DMS53 (cell line): ENCODE measurements at places on chromosomes 1 and 21.
A peak's percentile ranks its signal among the peaks of the same experiment; 100 is the strongest.

DNA sequence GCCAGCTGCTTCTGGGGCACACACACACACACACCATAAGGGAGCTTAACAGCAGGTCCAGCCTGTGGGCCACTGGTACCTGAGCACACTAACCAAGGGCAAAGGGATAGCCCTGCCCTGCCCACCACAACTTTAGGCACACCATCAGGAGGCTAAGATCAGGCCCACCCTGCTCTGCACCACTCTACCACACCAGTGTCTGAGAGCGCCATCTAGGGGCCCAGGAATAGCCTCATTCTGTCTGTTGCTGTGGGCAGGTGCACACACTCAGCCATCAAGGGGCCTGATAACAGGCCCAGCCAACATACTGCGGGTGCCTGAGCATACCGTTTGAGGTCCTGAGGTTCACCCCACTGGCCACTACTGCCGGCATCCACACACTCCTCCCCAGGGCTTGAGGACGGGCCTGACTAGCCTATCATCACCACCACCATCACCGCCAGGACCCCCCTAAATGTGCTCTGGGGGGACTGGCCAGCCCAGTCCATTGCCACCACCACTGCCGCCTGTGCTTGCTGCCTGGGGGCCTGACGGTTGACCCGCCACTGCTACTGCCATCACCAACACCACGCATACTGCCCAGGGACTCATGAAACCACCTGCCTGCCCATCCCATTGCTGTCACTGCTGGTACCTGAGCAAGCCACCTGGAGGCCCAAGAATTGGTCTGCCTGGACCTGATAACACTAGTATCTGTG is 31.3 kb downstream of the NSL1 start:
- peak; percentile 65 for DNase-seq

- DNase-seq, result no peak
Observed at GRCh38 chr1:93358293-93358692, 12.6 kb downstream of the DR1 start.

DNA sequence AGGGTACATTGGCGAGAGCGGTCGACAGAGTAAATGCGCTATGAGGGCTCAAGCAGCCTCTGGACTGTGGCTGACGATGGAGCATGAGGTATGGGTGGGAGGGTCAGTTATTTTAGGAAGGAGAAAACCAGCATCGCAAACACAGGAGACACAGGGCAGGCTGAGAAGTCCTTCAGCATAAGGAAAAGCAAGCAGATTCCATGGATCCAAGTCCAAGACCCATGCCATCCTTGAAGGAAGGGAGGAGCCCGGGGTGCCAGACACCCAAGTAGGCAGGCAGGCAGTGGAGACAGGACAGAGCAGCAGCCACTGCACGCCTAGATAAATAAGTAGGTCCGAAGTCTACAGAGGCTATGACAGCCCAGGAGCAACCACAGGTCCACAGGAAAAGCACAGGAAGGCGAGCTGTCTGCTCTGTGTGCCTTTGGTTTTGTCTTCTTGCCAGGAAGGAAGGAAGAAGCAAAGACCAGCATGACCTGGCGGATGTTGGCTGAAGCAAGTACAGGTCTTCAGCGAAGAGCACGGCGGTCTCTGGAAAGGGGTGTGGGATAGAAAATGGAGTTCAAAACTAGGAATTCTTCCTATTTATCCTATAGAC is 76.4 kb upstream of the SLC45A1 start:
- DNase-seq, result no peak

GRCh38 chr21:44576025-44576420 is 2.5 kb downstream of the KRTAP10-4 start:
- DNase-seq, result no peak

DNA sequence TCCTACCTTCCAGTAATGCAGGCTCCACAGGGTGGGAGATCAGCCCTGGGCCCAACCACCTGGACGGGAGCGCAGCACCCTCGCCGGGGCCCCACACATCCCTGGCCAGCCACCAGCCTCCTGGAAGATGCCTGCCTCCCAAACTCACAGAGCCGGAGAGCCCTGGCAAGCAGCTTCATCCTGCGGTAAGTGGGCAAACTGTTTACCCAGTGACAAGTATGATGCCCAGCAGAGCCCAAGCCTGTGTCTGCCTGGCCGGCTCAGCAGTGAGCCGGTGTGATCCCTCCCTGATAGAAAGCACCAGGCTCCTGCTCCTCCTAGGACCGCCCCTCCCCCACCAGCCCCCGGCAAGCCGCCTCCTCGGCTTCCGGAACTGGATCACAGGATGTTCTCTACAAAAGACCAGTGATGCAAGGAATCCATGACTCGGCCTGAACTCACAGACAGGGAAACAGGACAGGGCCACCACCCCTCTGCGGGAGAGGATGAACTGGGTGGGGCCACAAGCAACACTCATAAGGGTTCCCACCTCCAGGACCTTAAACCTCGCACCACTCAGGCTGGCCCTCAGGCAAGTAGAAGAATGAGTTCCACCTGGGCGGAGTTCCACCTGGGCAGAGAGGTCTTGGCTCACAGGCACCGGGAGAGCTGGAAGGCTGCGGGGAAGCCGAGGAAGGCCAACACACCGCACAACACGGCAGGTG is 7.9 kb downstream of the ACOT7 start:
- DNase-seq, result no peak

DNA sequence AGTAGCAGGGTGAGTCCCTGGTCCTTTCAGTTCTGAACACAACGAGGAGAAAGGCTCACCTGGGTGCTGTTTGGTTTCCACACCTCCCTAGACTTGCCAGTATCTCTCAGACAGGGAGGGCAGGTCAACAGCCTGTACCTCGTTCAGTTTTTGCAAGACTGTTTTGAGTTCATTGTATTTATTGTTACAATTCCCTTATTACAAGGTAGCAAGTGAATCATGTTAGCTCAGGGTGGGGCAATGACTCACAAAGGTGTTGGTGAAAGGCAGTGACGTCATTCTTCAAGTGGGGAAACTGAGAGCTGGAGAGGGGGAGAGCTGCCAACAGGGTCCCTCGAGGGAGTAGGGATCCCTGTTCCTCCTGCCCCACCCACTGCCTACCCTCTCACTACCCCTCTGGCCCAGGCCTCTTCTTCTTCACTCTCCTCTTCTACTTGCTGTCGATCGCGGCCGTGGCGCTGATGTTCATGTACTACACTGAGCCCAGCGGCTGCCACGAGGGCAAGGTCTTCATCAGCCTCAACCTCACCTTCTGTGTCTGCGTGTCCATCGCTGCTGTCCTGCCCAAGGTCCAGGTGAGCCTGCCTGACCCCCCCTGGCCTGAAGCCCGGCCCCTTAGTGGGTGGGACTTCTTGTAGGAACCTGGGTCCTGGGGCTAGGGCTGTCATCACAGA is 13.4 kb downstream of the SERINC2 start:
- peak; percentile 61 for DNase-seq

DNA sequence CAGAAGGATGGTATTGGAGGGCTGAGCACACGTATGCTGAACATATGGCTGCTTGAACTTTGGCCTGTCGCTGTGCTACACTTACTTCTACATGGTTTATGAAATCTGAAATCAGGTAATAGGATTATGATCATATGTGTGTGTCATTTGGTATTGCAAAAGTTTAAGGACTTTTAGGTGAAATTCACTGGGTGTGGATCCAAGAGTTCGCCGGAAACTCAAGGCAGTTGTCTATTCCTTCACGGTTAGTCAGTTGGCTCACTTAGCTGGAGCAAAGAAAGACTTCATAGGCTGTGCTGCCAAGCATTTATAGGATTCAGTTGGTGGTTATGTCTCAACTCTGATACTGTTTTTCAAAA is 927 bp downstream of the UAP1 start:
- DNase-seq, result peak; percentile 62

- DNase-seq, result no peak
Observed at GRCh38 chr1:57258557-57259325, 165.1 kb downstream of the DAB1 start.

GRCh38 chr1:176949033-176949662 is 215.4 kb downstream of the ASTN1 start:
- peak; percentile 94 for DNase-seq

- DNase-seq, result peak; percentile 82
Observed at GRCh38 chr21:38487901-38488639, 10.2 kb downstream of the ERG start.

DNA sequence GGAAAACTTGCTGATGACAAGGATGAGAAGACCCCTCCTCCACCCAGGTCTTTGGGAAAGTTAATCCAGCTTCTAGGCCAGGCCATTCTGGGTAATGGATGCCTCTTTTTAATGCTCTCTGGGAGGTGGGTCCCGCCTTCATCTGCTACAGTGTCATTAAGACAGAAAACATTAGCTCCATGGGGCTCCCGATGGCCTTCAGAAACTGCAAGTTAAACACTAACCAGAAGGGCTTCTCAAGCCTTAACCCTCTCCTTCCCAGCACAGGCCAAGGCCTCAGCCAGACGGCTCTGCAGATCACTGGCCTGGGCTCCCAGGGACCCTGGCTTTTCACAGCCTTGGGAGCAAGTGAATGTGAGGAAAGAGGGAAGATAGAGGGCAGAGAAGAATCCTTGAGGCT is 364.9 kb downstream of the MATN1 start:
- no peak for DNase-seq

DNA sequence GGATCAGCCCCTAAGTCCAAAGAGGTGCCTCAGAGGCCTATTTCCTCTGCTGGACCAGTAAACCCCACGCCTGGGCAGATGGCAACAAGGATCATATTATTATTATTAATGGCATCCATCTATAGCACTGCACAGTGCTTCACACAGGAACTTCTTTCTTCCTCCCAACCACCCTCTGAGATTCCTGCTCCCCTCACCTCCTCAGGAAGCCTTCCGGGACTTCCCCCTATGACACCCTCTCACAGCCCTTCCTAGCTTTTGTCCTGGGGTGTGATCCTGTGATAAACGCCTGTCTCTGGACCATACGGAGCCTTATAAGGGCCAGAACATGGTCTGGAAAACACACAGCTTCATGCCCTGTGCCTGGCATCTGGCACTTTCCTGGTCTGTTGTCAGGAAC is 3.2 kb downstream of the FBXO2 start:
- no peak for DNase-seq
